ENCODE measurements at places on chromosomes 7 and 10.

- DNase-seq = no peak
Observed at GRCh38 chr7:29311314-29311713, 116.7 kb downstream of the CHN2 start.

GRCh38 chr7:40498924-40499510 is 364.2 kb downstream of the SUGCT start:
- DNase-seq = no peak

- DNase-seq = no peak
Observed at GRCh38 chr7:20407585-20408466, 77.1 kb downstream of the ITGB8 start.

- no peak for DNase-seq
Observed at GRCh38 chr10:84991301-84991700, 662.9 kb downstream of the CCSER2 start.

DNA sequence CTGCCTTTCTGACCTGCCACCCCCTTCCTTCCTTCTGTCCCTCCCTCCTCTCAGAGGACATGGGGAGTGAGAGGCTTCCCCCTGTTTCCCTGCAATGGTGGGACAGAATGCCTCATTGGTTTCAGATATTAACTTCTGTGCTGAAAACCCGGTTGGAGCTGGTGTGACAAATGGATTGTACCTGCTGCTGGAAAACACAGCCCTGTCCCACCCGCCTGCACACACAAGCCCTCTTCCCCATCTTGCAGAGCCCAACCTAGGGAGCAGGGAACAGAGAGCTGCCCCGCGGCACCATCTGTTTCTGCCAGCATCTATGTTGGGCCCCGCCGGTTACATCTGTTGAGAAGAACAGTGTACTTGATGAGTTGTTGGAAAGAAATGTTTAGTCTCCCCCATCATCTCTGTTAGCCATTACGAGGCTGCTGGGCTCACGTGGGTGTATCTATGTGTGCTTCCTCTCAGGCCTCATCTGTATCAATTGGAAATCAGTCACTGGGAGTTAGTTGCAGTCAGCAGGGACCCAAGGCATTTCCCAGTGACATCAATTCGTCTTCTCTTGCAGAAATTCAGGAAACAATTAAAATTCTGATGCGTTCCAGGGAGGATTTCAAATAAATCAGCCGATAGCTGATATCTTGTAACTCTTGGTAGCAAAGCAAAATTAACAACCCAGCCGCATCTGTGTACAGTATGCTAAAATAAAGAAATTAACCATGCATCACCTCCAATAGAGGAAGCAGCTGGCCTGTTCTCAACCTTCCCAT is 725.6 kb upstream of the GALNT17 start:
- no peak for DNase-seq

DNA sequence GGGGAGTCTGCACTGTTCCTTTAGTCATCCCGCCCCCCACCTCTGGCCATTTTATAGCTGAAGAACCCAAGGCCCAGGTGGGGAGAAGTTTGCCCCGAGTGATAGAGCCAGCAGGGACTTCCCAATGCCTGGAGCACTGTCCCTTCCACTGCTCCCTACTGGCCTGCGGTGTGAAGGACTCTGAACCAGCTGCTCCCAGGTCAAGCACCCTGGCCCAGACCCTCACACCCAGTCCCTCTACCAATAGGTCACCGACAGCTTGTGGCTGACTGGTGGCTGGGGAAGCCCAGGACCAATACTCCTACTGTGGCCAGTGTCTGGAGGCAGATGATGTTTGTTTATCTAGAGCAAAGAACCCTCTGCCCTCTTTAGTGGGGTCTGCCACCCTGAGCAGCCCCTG is 167.9 kb downstream of the LCOR start:
- DNase-seq = no peak

- no peak for DNase-seq
Observed at GRCh38 chr10:84375881-84376280, 47.5 kb downstream of the CCSER2 start.

DNA sequence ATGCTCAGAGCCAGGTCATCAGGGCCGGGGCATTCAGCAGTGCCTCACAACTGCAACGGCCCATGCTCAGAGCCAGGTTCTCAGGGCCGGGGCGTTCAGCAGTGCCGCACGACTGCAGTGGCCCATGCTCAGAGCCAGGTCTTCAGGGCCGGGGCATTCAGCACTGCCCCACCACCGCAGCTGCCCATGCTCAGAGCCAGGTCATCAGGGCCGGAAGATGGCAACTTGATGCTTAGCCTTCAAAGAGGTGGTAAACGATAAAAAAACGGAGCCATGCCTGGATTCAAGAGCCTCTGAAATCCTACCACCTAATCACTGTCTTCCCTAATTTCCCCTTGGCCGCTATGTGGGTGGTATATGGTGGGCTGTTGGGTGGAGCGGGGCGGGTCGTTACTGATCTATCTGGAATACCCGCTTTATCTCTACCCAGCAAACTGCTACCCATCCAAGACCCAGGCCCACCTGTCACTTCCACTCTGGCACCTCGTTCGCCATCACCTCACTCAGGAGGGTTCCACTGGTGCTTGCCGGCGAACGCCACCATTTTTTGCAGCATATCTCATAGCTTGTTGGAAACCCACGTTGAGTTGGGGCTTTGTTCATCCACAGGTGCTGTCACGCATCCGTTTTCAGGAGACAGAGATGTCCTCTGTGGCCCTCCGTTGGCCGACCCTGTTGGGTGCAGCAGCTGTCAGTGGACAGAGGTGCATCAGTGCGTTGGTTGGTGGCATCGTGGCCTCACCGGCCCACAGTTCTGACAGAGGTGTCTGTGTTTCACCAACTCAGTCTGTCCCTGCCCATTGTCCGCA is 221.1 kb downstream of the EBF3 start:
- no peak for DNase-seq

DNA sequence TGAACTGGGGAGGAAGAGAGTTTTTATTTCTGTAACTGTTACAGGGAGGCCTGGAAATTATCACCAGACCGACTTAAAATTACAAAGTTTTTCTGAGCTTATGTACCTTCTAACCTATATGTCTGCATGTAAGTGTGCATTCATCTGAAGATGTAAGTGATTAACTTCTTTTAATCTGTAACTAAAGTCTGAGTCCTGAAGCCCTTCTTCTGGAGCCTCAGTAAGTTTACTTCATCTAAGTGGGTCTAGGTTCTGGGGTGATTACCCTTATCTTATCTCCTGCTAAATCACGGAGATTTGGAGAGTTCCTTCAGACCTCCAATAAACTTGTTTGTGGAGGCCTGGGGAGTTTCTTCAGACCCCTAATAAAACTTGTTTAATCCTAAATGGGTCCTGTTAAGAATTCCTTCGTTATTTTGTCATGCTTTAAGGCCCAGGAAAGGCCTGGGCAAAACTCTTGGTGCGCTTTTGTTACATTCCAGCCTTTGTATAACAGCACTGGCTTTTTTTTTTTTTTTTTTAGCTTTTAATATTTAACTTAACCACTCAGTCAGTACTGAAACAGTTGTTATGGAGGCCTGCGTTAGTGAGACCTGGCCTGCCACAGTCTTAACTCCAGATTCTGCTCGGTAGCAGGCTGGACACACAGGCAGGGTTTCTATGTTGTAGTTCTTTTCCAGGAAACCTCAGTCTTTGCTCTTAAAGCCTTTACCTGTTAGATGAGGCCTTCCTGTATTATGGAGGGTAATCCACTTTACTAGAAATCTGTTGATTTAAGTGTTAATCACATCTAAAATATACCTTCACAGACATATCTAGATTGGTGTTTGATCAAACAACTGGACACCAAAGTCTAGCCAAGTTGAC is 33.0 kb downstream of the TPST1 start:
- no peak for DNase-seq

DNA sequence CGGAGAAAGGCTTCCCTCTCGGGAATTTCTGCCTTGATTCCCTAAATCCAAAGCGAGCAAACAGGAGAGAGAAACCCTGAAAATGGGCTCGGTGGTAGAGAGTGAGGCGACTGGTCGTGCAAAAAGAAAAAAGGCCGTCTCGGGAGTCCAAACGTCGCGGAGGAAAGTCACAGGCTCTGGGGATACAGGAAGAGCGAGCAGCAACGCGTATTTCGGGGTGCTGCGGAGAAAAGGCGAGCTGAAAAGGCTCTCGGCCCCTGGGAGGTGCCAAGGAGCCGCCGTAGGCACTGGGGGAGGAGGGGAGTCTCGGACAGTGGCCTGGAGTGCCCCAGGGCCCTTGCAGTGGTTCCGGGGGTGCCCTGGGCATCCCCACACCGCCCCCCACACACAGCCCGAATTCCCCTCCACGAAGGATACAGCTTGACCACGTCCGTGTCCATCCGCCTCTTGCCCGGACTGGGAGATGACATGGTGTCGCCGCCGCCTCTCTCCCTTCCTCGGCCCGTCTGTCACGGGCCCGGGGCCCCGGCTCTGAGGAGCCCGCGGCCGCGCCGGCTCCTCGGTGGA is 591 bp downstream of the UBE2H start:
- DNase-seq = peak; percentile 81

DNA sequence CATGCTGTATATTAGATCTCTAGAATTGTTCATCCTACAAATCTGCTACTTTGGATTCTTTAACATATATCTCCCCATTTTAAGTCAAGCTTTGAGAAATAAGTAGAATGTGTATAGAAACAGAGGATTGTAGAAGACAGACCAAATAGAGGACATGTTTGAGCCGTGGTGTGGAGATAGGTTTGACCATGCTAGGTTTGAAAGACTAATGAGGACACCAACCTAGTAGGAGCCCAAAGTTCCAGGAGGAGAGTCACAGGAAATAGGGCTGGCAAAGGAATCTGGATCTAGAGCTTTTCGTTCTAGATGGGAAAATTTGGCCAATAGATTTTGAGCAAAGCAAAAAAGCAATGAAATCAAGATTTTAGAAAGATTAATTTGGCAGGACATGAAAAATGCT is 60.5 kb upstream of the TBX20 start:
- DNase-seq = no peak

DNA sequence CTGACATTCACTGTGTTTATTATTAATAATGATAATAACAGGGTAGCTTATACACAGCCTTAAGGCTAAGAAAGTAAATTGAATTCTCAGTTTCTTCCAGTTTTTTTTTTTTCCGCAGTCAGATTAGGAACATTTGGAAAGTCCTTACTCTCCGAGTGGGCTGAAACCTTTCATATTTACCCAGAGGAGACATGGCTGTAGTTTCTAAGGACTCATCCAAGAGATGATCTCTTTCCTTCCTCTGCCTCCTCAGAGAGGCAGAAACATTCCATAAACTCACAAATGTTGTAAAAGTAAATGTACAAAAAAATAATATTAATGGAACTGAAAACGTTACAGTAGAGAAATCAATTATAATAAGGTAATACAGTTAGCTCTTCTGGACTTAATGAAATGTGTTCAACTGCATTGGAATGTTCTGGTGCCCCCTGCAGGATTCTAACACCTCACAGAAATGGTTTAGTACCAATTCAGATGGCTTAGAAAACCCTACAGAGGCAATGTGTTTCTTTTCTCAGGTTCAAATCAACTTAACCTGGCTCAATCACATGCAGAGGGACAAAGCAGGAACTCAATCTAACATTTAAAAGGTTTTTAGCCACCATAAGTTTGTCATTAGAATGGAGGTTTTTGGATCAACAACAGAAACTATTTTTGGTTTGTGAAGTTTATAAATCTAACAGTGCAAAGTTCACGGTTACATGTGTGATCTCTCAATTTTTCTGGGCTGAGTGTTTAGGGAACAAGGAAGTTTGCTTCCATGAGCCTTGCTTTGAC is 71.7 kb downstream of the ICA1 start:
- peak; percentile 74 for DNase-seq

DNA sequence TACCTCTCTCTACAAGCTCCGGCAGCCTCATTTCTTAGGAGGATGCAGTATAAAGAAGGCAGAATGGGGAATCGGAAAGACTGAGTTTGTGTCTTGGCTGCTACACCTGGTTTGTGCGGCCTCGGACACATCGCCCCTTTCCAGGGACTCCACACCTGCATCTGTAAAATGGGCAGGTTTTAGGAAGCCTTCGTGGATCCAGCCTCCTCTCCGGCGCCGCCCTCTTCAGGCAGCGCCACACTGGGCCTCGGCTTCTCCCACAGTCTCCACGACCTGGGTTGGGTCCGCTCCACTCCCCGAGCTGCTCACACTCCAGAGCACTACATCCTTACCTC is 341 bp downstream of the GOT1 start:
- no peak for DNase-seq

- no peak for DNase-seq
Observed at GRCh38 chr10:125102821-125103220, 57.5 kb downstream of the CTBP2 start.

GRCh38 chr10:2748287-2748686 is 319.1 kb upstream of the PFKP start:
- DNase-seq = no peak

DNA sequence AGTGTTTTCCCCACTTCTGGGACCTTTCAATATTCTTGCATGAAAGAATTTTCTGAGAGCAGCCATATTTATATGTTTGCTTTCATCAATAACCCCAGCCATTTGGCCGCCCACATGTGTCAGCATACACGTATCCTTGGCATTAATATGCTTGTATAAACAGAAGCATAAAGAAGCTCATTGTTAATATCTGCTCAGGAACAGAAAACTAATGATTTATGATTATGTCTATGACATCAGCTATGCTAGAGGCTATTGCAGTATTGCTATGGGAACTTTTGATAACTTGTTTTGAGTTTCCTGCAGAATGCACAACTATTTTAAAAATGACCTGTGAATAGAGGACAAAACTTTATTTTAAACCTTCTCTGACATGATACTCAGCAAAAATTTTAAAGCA is 300.9 kb upstream of the MTPN start:
- no peak for DNase-seq

- DNase-seq = peak; percentile 61
Observed at GRCh38 chr10:118459642-118460193, 117.6 kb upstream of the FAM204A start.

DNA sequence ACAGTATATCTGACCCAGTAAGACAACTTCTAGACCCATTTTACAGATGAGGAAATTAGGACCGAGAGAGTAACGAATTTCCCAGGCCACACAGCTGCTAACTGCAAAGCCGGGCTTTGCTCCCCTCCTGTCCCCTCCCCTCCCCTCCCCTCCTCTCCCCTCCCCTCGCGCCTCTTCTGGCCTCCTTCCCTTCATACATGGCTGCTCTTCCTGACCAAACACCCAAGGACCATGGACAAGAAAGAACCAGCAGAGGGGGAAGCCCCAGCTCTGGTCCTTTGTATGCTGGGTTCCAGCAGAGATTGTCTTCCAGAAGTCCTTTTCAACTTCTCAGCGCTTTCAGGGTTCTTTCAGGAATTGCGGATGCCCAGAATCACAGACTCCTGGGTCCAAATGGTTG is 3.6 kb upstream of the TMEM72 start:
- no peak for DNase-seq
